Activated effector memory CD4-positive, alpha-beta T cell treated with Interleukin-2 at 50 U/mL for 16 hours (primary cell): ENCODE measurements at places on chromosomes 7 and 10.

DNA sequence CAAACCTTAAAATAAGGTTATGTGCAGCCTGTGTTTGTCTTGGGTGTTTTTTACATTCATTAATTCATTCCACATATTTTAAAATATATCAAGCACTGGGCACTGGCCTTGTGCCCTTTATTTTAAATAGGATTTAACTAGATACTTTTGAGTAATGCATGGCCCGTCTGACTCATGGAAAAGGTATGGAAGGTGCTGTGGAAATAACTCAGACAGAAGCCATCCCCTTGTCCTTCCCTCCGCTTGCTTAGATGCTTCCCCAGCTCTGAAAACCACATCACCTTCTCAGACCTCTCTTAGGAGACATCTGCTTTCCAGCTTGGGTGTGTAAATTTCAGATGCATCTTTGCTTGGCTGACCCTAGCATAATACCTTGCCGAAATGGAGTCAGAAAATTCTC is 30.5 kb downstream of the SLC18A2 start:
- no peak for DNase-seq

- no peak for DNase-seq
These were observed 732.4 kb downstream of the IPMK start for GRCh38 chr10:57535306-57535705.

- DNase-seq: no peak
These were observed 116.8 kb upstream of the BMPER start for GRCh38 chr7:33788531-33788930.

GRCh38 chr7:149427096-149427680 is 33.7 kb downstream of the ZNF777 start:
- DNase-seq: no peak

- DNase-seq: no peak
These were observed 14.0 kb upstream of the ADRB1 start for GRCh38 chr10:114029655-114030054.

- DNase-seq: no peak
These were observed 371.9 kb downstream of the PHF14 start for GRCh38 chr7:11345621-11346020.

- DNase-seq: no peak
These were observed 758 bp downstream of the TMEM168 start for GRCh38 chr7:112789453-112789816.

DNA sequence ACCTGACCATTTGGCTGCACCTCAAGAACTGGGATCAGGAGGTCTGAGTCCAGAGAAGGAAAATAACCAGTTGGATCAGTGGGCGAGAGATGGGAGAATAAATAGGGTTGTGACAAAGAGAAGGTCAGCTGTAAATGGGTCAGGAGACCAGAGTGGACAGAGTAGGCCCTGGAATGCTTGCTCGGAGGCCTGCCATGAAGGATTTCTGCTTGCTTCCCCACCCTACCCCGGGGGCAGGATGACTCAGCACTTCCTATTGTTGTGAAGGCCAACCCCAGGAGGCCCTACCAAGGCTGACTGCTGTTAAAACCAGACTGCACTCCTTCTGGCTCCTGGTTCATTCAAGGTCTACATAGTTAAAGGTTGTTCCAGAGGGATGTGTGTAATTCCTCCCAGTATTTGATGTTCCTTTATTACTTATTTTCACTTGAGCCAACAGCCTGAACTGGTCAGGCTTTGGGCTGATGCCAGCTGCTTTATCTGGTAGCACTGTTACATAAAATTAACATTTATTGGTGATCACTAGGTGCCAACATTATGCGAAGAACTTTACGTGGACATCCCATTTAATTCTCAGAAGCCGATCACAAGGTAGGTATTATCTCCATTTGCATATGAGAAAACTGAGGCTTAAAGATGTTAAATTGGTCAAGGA is 27.3 kb upstream of the IFRD1 start:
- DNase-seq: no peak
